ELR (cell line): ENCODE measurements at places on chromosomes 6 and 20.

GRCh38 chr20:24736131-24736843 lies 212.8 kb upstream of the CST7 start:
- no peak for DNase-seq

DNA sequence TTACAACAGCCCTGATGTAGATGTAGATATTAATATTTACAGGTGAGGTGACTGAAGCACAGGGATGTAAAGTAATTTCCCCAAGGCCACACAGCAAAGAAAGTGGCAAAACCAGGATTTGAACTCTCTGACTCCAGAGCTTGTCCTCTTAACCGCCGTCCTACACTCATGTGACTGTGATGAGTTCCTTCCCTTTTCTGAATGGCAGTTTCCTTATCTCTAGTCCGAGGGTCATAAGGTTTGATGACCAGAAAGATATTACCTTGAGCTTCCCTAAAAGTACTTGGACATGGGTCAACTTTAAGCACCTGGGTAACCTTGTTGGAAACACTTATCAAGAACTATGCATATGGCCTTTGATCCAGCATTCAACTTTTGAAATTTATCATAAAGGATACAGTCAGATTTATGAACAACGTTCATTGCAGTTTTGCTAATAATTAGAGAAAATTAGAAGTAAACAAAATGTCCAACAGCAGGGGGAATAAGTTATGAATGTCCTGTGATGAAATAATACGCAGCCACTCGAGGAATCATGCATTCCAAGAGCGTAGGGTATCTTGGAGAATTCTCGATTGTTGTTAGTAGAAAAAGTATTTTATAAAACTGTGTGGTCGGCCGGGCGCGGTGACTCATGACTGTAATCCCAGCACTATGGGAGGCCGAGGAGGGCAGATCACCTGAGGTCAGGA lies 2.3 kb upstream of the TLDC2 start:
- no peak for DNase-seq

GRCh38 chr6:10309457-10310329 lies 105.2 kb downstream of the TFAP2A start:
- DNase-seq = no peak

- no peak for DNase-seq
These were observed 93.5 kb downstream of the ERMARD start for GRCh38 chr6:169844946-169845345.

DNA sequence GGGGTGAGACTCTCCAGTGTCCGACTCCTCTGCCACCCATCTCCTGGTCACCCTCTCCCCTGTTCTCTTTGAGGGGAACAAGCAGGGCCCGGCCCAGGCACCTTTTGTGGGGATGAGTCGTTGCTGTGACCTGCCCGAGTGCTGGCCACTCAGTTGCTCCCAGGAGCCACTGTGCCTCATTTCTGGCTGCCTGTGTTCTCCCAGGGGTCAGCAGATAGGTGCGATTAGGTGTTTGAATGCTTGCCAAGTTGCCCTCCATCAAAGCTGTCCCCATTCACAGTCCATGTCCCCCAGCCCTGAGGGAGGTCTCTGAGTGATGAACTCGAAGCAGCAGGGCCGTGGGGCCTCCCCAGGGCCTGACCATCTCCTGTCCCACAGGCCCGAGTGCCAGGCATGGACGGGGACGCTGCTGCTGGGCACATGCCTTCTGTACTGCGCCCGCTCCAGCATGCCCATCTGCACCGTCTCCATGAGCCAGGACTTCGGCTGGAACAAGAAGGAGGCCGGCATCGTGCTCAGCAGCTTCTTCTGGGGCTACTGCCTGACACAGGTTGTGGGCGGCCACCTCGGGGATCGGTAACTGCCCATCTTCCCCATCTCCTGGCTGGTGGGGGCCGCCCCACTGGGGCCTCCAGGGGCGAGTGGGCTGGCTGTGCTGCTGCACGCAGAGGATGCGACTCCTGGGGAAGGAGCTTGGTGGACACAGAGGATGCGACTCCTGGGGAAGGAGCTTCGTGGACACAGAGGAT lies 4.1 kb downstream of the SLC17A9 start:
- no peak for DNase-seq

GRCh38 chr20:9389346-9389745 lies 125.0 kb upstream of the LAMP5 start:
- no peak for DNase-seq

DNA sequence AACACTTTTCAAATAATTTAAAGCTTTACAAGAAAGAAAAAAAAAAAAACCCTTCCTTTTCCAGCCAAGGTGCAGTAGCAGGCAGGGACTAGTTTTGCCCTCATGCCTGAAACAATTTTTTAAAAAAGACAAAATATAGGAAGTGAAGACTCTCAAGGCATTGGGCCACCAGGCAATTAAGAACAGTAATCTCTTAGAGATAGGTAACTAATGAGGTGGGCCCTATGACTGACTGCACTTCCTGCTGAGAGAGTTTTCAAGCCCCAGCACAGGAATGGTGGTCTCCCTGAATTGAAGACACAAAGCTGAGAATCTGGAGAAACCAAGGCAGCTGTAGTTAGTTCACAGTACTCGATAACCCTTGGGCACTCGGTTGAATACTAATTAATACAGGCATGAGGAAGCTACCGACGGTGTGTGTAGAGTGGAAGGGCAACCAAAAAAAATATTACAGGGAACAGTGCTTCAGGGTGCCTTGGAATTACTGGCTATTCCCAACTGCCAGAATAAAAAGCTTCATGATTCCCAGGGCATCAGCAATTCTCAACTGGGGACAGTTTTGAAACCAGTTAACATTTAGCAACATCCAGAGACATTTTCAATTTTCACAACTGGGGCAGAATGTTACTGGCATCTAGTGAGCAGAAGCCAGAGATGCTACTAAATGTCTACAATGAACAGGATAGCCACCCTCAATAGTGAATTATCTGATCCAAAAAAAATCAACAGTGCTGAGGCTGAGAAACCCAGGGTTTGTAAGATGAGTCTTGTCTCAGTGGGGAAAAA lies 36.0 kb upstream of the PLN start:
- no peak for DNase-seq

DNA sequence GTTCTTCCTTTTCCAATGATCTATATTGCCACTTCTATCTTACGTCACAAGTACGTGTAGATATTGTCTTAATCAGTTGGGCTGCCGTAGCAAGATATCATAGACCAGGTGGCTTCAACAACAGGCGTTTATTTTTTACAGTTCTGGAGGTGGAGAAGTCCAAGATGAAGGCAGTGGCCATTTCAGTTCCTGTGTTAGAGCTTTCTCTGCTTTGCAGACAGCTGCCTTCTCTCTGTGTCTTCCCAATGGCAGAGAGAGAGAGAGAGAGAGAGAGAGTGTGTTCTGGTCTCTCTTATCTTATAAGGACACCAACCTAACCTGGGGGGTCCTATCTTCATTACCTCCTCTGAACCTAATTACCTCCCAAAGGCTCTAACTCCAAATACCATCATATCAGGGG lies 8.3 kb downstream of the HSF2 start:
- DNase-seq = no peak

- no peak for DNase-seq
These were observed 469.7 kb upstream of the JAG1 start for GRCh38 chr20:11143481-11143880.

DNA sequence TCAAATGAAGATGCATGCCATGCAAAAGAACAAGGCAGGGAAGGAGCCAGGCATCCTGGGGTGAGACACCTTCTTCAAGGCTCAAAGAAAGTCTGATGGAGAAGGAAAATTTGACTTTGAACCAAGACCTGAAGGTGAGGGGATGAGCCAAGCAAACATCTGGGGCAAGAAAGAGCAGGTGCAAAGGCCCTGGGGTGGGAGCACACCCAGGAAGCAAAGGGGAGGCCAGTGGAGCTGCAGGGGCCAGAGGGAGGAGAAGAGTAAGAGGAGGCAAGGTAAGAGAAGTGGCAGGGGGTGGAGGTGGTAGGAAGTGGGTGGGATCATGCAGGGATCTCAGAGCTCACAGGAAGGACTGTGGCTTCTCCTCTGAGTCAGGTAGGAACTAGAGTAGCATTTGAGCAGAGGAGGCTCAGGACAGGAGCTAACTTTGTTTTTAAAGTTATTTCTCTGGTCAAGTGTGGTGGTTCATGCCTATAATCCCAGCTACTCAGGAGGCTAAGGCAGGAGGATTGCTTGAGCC lies 49.6 kb downstream of the SLC13A3 start:
- DNase-seq = no peak

DNA sequence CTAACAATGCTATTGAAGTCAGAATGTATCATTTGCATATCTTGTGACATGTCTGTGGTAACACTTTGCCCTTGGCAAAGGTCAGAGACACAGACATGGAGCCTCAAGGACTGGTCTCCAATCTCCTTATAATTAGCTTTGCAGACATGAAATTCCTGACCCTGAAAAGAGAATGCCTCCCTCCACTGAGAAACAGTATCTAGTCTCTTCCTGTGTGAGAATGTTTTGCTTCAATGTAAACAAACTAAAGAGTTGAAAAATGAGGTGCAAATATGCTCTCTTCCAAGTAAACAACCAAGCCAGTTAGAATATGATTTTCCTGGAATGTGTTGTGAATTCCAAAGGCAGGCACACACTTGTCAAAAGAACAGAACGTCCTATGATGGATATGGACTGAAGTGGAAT lies 407.1 kb upstream of the MARCKS start:
- DNase-seq = no peak

- peak; percentile 60 for DNase-seq
These were observed 91.1 kb upstream of the BTN3A2 start for GRCh38 chr6:26273673-26274588.

DNA sequence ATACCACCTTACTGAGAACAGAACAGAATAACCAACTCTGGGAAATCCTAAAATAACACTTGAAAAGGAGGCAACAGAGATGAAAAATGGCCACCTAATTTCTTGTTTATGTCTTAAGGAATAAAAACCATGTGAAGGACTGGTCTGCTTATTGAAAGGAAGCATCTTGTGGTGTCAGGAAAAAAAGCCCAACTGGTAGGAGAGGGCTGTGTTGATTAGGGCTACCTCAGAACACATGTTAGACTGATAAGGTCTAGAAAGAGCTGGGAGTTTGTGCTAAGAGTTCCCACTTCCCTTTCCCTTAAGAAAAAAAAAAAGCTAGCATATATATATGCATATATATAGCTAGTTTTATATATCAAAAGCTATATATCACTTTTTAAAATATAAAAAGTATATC lies 425.3 kb upstream of the BTBD3 start:
- DNase-seq = no peak

DNA sequence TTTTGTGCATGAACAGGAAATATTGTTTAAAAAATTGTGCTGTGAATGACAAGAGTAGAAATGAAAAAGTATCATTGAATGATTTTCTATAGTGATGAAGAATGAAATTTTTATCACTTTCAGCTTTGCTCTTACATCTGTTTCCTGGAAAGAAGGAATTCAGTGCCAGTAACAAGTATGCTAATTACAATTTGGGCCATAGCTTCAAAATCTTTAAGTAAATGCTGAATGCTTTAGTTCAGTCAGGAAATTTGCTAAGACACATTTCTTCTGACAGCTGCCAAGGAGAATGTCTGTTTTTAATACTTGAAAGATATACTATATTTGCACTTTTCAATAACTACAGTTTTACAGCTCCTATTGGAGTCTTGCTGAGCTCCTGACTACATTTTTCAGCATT lies 203.7 kb upstream of the RSPO3 start:
- DNase-seq = no peak

DNA sequence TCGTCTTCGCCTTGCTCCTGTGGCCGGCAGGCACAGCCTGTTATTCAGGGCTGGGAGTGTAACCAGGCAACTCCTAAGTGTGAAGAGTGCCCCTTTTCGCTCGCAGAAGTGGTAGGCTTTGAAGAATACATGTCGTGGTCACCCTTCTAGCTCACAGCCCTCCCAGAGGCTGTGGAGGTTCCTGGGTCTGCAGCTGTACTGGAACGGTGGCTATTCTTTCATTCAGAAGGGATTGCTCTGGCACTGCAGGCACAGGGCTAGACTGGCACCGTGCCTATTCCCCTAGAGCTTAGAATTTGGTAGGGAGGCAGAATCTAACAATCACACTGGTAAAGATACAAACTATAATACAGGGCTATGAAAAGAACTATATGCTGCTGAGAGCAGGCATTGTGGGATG lies 1.1 kb upstream of the SRSF12 start:
- DNase-seq = no peak

DNA sequence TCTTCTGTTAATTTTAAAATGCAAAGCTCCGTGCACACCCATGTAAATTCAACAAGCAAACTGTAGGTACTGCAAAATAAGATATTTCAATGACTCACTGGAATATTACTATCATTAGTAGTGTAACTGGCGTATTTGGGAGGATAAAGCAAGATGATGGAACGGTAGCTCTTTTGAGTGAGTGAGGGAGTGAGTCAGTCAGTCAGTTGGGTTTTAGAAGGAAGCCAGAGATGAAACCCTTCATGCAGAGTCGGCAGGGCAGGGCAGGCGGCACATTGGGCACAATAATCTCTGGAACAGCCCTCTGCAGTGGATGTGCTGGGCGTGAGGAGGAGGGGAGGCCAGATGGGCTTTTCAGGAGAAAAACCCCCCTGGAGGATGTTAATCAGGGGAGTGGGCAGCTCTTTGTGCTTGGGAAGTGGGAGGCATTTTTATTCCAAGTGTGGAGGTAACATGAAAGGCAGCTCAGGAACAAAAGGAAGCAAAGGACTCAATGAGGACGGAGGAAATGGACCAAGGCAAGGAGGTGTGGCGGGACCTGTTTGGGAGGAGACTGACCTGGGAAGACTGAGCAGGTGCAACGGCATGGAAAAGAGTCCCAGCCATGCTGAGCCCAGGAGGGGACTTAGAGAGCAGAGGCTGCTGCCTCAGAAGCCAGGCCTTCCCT lies 171.2 kb downstream of the ZDHHC14 start:
- no peak for DNase-seq

DNA sequence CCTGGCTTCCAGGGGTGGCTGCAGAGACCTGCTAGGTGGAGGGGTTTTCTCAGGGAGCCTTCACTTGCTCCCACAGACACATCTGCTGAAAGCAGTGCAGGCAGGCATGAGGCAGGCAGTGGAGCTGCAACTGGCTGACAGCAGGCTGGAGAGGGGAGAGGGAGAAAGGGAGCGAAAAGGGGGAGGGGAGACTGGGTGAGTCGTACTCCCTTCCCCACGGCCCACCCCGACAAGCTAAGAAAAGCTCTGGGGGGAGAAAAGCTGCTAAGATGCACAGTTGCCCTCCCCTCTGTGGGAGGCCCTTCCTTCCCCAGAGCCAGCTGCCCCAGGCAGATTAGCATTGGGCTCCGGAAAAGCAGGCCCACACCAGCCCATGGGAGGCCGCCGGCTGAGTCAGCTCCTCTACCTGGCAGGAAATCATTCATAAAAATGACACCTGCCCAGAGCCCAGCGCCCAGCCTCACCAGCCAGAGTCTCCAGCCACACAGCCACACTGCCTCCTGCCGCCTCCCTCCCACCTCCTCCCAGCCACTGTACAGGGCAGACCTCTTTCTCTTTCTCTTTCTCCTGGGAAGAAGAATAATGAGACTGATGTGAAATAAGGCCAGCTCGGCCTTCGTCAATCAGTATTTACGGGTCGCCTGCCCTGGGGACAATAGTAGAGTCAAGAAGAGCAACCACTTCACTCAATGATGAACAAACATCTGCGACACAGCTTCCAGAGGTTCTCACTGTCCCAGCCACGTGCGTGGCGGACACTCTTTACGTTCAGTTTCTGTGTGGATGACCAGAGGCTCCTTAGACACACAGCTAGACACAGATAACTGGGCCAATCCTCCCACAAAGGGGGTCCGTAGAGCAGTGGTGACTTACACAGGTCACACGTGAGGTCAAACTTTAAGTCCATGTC lies 7.7 kb upstream of the C20orf203 start:
- peak; percentile 47 for DNase-seq

- DNase-seq = peak; percentile 86
These were observed 70.5 kb downstream of the FAM217A start for GRCh38 chr6:4008324-4009047.

- DNase-seq = no peak
These were observed 2.5 kb upstream of the RAET1G start for GRCh38 chr6:149925253-149925973.
